ENCODE measurements at places on chromosomes 12 and 14.

GRCh38 chr12:20450591-20451180 is 82.3 kb downstream of the PDE3A start:
- no peak for DNase-seq

DNA sequence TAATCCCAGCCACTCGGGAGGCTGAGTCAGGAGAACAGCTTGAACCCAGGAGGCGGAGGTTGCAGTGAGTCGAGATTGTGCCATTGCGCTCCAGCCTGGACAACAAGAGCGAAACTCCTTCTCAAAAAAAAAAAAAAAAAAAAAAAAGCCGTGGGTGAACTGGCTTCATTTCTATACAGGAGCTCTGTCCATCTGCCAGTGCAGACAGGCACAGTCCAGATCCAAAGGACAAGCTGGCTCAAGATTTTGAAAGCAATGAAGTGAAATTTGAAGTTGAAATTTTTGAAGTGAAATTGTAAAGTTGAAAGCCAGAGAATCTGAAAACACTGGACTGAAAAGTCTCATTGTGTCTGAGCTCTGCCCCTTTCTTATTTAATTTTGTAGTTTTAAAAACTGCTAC is 134.7 kb downstream of the CALM1 start:
- DNase-seq: no peak

DNA sequence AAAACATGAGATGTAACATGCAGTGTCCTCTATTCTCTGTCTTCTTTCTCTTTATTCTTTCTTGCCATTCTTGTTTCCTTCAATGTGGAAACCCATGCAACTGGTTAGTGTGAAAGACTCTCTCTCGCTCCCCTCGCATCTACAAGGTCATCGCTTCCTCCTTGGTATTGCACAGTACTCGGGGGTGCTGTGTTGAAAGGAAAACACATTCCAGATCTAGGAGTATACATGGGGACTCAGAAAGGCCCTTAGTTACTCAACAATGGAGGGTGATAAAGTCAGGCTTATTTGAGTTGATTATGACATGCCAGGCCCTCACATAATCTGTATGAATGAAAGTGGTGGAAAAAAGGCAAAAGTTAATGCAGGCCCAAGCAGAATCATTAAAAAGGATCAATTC is 75.5 kb upstream of the OVCH1 start:
- no peak for DNase-seq

DNA sequence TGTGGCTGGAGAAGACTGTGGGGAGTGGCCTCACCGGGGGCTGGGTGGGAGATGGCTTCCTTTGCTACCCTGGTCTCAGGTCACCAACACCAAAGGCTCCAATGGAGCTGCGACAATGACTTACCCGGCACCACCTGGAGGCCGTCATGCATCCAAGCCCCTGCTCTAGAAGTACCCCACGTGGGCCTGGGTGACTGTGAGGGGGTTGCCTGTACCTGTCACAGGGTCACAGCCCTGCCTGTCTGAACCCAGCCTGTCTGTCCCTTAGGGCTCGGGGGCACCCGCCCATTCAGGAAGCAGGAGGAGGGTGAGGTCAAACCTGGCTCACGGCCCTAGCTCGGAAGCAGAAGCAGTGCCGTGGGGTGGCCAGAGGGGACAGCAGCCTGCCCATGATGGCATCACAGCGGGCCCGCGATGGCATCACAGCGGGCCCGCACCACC is 18.9 kb downstream of the ABCB9 start:
- no peak for DNase-seq

GRCh38 chr14:53401646-53402045 is 248.5 kb upstream of the DDHD1 start:
- DNase-seq: no peak

DNA sequence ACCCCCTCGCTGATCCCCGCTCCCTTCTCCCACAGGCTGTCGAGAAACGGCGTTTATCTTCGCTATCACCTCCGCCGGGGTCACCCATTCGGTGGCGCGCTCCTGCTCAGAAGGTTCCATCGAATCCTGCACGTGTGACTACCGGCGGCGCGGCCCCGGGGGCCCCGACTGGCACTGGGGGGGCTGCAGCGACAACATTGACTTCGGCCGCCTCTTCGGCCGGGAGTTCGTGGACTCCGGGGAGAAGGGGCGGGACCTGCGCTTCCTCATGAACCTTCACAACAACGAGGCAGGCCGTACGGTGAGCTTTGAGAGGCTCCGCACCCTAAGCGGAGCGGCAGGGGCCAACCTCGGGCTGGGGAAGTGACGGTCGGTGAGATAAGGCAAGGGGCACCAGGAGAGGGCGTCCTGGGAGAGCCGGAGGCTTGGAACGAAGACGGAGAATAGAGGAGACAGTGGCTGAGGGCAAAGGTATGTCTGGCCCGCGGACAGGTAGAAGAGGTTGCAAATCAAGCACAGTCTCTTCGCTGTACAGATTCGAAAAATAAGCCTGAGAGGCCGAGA is 2.3 kb downstream of the WNT1 start:
- no peak for DNase-seq

GRCh38 chr14:66216763-66217162 is 269.4 kb upstream of the CCDC196 start:
- no peak for DNase-seq

All from T-helper 2 cell treated with Interferon-gamma antibody and Interleukin-4, amounts not matched to agents 5 μg/mL and 100 μg/mL, for 36 hours (primary cell).